ENCODE measurements at places on chromosomes 5 and 9. TPM values are rescaled to one million over a fixed set of nuclear protein-coding genes. Genes with fewer than 3 reads are reported as not detected.

GRCh38 chr5:83482961-83483360, 11.4 kb downstream of the VCAN start:
- DNase-seq, result no peak

- no peak for DNase-seq
Observed at GRCh38 chr5:15492545-15492944, 7.4 kb upstream of the FBXL7 start.

- DNase-seq, result no peak
Observed at GRCh38 chr5:159536166-159536565, 205.9 kb upstream of the IL12B start.

- no peak for DNase-seq
Observed at GRCh38 chr5:43661102-43661501, 58.1 kb downstream of the NNT start.

- DNase-seq, result no peak
Observed at GRCh38 chr9:82466616-82467260, 478.2 kb downstream of the SPATA31D1 start.

GRCh38 chr9:13141629-13142028, 137.9 kb downstream of the MPDZ start:
- no peak for DNase-seq

GRCh38 chr9:68551191-68551590, 10.5 kb upstream of the TMEM252 start:
- no peak for DNase-seq

DNA sequence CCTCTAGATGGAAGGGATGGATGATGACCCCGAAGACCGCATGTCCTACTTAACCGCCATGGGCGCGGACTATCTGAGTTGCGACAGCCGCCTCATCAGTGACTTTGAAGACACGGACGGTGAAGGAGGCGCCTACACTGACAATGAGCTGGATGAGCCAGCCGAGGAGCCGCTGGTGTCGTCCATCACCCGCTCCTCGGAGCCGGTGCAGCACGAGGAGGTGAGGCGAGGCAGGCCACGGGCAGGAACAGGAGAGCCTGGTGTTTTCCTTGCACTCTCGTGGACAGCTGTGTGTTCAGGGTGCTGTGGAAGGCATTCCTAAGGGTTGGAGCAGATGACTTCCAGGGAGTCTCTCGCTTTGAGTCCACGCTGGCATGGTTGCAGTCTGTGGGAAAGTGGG, 73.9 kb downstream of the TJP2 start:
- DNase-seq, result no peak

DNA sequence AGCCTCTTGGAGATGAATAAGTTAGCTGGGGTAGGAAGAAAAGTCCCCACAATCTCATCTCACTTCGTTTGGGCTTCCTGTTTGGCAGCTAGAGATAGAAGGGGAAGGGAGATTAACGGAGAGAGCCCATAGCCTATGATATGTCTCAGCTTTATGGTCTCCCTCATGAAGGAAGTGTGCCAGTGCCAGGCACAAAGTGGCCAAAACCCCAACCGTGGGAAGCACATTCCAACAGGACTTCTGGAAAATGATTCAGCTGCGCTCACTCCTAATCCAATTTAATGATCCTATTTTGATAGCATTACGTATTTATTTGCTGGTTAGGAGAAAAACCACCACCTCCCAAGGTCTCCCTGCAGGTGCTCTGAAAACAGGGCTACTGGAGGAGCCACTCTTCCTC, 303.1 kb upstream of the CLINT1 start:
- no peak for DNase-seq

GRCh38 chr5:67173959-67174358, 22.6 kb downstream of the CD180 start:
- no peak for DNase-seq

DNA sequence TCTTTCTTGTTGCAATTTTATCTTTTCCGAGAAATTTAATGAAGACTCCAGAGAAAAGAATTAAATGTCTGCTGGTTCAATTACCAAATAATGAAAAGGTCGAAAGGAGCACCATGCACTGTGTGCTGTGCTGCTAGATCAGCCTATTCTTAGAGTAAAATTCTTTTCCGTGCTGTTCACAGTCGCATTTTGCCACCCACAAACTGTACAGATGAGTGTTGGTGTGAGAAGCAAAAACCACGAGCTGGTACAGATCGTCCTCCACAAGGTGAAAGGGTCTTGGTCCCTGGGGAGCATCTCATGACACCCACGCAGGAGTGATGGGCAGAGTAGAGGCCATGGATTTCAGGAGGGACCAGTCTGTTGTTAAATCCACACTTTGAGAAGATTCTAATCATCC, 143.8 kb upstream of the PUM3 start:
- no peak for DNase-seq

- DNase-seq, result no peak
Observed at GRCh38 chr5:122429545-122430318, 117.7 kb downstream of the SNCAIP start.

DNA sequence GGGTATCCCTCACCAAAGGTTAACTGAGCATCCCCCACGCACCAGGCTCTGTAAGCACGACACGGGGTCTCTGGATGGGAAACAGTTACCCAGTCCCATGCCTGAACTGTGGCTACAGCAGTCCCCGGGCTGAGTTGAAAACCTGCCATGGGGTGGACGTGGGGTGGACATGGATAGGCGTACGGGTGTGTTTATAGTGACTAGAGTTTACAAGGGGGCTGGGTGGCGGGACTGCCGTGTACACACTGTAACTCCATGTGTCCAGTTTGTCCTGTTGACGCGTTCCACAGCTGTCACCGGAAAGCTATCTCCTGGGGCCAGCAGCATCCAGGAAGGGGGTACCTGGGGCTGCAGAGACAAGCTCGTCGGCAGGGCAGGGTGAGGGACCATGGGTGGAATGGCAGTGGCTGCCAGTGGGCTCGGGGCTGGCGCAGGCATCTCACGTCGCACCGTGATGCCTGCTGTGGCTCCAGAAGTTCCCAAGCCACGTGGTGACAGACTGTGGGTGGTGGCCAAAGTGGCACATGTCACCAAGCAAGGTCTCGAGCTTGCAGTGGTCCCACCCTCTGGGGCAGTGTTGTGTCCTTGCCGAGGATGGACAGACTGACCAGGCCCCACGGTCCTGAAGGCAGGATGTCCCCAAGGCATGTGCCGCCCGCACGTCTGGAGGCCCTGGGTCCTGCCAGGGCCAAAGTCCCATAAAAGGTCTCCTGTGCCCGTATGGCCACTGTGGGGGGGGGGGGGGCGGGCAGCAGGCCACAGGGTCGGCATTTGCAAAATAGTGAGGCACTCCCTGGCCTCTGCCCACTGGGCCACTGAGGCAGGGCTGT, 29.3 kb upstream of the RNF130 start:
- DNase-seq, result no peak

- no peak for DNase-seq
Observed at GRCh38 chr9:34450644-34451043, 7.7 kb downstream of the FAM219A start.

GRCh38 chr5:93406971-93407401, 174.0 kb downstream of the NR2F1-AS1 start:
- no peak for DNase-seq

DNA sequence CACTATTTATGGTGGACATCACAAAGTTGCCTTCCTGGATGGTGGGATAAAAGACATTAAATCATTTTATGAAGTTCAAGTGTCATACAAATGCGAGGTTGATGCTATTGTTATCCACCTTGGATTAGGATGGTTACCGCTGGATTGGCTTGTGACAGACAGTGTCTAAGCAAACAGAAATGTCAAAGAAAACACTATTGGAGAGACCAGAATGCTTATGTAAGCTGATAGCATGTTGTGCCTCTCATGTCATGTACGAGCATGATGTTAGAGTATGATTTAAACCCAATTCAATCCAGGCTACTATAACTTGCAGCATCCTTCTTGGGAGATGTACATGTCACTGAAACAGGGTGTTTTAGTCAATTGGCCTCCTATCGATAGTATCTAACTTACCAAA, 178.8 kb upstream of the C9orf72 start:
- DNase-seq, result no peak

DNA sequence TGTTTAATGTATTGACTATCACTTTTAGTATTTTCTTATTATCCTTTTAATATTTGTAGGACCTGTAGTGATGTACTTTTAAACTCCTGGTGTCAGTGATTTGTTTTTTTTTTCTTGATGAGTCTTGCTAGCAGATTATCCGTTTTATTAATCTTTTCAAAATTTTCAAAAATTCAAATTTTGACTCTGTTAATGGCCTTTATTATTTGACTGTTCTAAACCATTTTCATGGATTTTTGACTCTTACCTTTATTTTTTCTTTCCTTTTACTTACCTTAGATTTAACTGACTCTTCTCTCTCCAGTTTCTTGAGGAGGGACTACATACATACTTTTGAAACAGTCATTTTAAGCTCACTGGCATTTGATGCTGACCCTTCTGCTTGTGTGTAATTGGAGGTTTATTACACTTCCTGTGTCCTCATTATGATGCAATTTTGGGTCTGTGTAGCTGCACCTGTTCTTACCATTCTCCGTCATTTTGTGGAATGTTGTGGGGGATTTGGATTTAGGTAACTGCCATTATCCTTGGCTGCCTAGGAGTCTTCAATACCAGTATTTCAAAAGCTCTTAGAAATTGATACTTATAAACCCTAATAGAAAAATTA, 32.0 kb upstream of the EXOC3 start:
- no peak for DNase-seq

DNA sequence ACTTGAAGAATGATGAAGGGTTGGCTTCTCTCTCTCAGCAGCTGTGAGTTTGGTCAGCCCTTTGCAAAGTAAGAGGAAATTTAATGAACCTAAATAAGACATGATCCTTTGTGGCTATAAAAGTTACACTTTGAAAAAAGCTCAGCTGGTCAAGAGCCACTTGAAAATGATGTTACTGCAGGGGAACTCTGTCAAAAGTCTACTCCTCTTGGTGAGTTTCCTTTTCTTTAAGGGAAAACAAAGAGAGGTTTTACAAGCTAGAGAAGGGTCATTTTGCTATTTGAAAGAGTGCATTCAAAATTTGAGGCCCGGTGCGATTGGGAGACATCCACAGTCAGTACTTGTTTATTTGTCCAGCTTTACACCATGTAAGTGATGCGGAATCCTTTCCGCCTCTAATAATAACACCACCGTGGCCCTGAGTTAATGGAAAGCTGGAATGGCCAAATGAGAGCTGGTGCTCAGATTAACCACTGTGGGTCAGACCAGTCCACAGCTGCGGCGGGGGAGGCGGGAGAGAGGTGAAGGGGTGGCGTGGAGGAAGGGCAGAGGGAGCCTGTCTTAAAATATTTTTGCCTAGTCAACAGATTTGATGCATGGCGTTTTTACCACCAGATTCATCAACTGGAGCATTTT, 404.0 kb downstream of the TLE4 start:
- DNase-seq, result no peak

The BRINP1 gene
- polyA plus RNA-seq, result 5.3 TPM

The GAS1 gene
- polyA plus RNA-seq, result 52.7 TPM

The CCDC69 gene
- polyA plus RNA-seq, result 5.2 TPM

The C9orf50 gene
- polyA plus RNA-seq, result 0.29 TPM

The C5orf46 gene
- not detected for polyA plus RNA-seq

The DOCK8 gene
- polyA plus RNA-seq, result 13.7 TPM

The SPINK6 gene
- not detected for polyA plus RNA-seq

The PCDHB4 gene
- 2.4 TPM for polyA plus RNA-seq

The CDC25C gene
- polyA plus RNA-seq, result 6.5 TPM

The PRSS3 gene
- 0.96 TPM for polyA plus RNA-seq

The TMEM232 gene
- 7.8 TPM for polyA plus RNA-seq

The CDKN2A gene
- polyA plus RNA-seq, result not detected

The SPINK13 gene
- 0.40 TPM for polyA plus RNA-seq

The CDKN2AIPNL gene
- 33.7 TPM for polyA plus RNA-seq

The PCDHA1 gene
- polyA plus RNA-seq, result not detected

The PRELID1 gene
- polyA plus RNA-seq, result 122 TPM

The DMRT2 gene
- polyA plus RNA-seq, result 1.8 TPM
